ENCODE measurements at places on chromosomes 4 and X. TPM values are rescaled to one million over a fixed set of nuclear protein-coding genes. Genes with fewer than 3 reads are reported as not detected.

PWWP3B gene
- not detected for total RNA-seq

GYG2 gene
- total RNA-seq: 0.64 TPM

STK32B gene
- 2.3 TPM for total RNA-seq

ADH7 gene
- total RNA-seq: not detected

PCSK1N gene
- total RNA-seq: not detected

PABPC1L2A gene
- total RNA-seq: not detected

L1CAM gene
- total RNA-seq: 25.8 TPM

ADGRG2 gene
- 4.3 TPM for total RNA-seq

GPR82 gene
- not detected for total RNA-seq

ADAD1 gene
- total RNA-seq: not detected

TBC1D25 gene
- total RNA-seq: 8.2 TPM

TBC1D1 gene
- total RNA-seq: 132 TPM

SLITRK2 gene
- not detected for total RNA-seq

MAGEC2 gene
- total RNA-seq: not detected

GYPE gene
- not detected for total RNA-seq

LRCH2 gene
- 5.2 TPM for total RNA-seq

FRMD7 gene
- not detected for total RNA-seq

ADAMTS3 gene
- 2.2 TPM for total RNA-seq

PDCL2 gene
- total RNA-seq: not detected

All from ascending aorta (tissue), 2 donors.